Posterior cingulate gyrus (tissue), 11 donors: ENCODE measurements at places on chromosomes 5 and 9.

- no peak for DNase-seq
Measured at GRCh38 chr5:102789469-102789868, 34.4 kb downstream of the PAM start.

DNA sequence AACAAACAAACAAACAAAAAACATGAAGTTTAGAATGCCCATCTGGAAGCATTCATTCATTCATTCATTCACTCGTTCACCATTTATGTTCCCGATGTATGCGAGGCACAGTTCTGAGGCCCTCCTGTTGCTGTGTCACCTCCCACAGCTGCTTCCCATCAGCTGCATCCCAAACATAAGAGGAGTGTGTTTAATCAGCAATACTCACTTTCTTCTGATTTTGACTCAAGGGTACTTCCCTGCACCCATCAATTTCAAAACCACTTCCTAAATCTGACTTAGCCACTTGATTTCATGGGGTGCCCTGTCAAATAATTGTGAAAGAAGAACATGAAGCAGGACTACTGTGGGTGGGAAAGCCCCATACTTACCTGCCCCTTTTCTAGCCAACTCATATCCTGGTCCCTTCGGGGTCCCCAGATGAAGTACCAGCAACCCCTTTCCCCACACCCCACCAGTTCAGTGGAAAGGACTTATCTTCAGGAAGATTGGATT is 128.0 kb upstream of the IL12B start:
- DNase-seq = no peak

GRCh38 chr9:87578625-87579024 is 81.0 kb downstream of the DAPK1 start:
- no peak for DNase-seq

GRCh38 chr9:92875373-92875772 is 2.5 kb downstream of the ZNF484 start:
- no peak for DNase-seq

- no peak for DNase-seq
Measured at GRCh38 chr5:101838435-101838834, 457.6 kb downstream of the SLCO4C1 start.

- DNase-seq = no peak
Measured at GRCh38 chr9:134592018-134592818, 49.4 kb upstream of the COL5A1 start.

- no peak for DNase-seq
Measured at GRCh38 chr5:130978475-130978874, 186.6 kb downstream of the HINT1 start.

- DNase-seq = no peak
Measured at GRCh38 chr5:9222054-9222976, 323.6 kb downstream of the SEMA5A start.

GRCh38 chr5:112419164-112419985 is at the start of gene EPB41L4A:
Gene EPB41L4A, minus strand, starts transcription at chr5:112419277. Its CDS starts 238 bp downstream, at chr5:112419039.
- DNase-seq = peak; percentile 28

DNA sequence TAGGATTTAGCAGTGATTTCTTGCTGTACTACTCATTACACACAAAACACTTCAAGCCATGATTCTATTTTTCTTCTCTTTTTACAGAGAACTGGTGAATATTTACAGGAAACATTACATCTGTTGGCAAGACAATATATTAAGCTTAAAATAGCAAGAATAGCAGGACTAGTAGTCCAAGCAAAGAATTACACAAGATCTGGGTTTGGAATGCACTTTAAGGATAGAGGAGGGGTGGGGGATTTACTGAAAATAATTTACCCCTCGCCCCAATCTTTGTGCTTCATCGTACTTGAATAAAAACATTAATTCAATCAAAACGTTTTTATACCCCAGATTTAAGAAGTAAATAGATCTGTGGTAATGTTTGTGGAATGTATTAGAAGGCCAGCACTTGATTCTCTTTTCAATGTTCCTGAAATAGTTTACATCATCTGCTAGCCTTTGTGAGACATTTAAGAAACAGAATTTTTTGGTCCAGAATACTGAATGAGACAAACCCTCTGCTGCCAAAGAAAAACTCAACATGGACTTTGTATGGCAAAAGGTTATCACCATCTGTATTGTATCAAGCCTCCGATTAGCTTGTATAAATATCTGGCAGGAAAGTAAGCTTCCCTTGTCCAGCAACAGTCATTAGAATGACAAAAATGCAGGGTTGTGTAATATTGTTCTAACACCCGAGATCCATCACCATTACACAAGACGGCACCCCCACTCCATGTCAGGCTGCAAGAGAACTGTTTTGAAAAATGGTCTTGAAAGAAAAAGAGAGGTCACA is 23.8 kb downstream of the SVEP1 start:
- DNase-seq = no peak

DNA sequence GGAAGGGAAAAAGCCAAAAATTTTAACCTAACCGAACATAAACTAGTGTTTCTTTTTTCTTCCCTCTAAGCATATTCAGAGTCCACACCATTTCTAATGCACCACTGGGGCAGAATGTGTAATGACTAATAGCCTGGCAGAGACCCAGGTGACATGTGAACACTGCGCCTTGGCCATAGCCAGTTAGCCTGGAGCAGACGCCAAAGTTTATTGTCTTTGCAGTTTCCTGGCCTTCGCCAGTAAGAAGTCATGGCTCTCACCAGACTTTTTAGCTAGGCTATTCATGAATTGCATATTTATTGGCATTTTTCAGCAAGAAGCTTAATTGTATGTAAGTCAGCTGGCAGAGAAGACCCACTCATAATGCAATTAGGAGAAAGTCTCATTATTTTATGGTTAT is 182.8 kb upstream of the SLC27A6 start:
- peak; percentile 33 for DNase-seq

DNA sequence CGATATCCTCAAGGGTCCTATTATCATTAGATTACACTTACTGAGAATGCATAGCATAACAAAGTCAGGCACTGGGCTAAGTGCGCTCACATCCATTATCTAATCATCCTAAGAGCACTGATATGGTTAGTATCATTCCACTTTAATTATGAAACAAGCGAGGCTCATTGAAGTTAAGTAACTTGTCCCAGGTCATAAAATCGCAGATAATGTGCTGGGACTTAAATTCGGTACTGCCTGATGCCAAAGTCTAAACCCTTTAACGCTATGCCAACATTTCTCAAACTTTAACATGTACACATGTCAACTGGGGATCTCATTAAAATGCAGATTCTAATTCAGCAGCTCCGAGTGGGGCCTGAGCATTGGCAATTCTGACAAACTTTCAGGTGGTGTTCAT is 204.7 kb downstream of the PTTG1 start:
- DNase-seq = no peak

DNA sequence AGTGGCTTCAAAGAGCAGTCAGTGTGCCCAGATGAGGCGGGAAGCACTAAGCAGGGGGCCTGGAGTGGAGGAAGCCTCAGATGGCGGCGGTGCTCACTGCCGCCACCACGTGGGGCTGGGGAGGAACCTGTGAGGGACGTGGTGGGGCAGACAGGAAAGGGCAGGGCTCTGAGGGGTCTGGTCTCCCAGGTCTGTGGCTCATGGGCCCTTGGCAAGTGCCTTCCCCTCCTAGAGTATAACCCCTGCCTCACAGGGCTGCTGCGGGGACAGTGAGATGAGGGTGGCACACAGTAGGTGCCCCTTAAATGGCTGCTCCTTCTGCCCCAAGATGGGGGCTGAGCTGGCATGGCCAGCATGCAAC is 26.6 kb downstream of the NR5A1 start:
- no peak for DNase-seq

DNA sequence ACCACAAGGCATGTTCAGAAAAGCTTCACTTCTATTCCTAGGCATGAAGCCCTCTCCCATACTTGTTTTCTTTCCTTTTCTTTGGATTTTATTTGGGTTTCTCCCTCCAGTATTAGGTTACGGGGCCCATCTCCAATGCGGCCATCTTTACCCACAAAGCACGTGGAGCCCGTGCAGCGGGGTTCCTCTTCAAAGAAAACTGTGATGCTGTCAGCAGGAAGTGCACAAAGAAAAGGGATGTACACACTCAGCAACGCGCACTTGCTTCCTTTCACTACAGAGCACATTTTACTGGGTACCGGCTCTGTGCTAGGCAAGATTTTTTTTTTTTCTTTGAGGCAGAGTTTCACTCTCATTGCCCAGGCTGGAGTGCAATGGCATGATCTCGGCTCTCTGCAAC is 106.6 kb downstream of the COL23A1 start:
- peak; percentile 67 for DNase-seq

GRCh38 chr5:146342882-146343865 is 4.5 kb downstream of the POU4F3 start:
- DNase-seq = no peak

DNA sequence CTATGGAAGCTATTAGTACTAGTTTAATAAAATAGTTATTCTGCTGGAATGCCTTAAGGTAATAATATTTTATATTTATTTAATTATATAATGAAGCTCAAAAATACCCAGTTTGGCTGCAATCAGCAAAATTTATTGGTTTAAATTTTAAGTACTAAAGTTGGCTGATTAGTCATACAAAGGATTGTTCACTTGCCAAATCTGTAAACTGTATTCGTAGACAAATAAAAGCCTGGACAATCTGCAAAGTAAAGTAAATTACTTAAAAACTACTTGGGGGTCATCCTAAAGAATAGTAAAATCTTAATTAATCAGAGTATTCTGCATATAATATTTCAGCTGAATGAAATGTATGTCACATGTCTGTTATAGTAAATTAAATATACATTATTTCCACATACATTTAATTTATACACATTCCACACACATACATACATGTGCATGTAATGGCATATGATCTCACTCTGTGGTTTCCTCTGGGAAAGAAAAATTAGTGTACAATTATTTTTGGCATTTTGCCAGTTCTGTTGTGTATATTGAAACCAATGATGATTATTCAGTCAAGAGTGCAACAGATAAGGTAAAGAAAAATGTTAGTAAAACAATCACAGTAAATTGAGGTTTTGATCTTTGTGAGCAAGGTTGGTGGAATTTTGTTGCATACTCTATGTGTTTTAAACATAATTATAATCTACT is 455.9 kb downstream of the CDH9 start:
- no peak for DNase-seq

GRCh38 chr5:96431376-96432187 is 1.5 kb downstream of the PCSK1 start:
- DNase-seq = peak; percentile 46

DNA sequence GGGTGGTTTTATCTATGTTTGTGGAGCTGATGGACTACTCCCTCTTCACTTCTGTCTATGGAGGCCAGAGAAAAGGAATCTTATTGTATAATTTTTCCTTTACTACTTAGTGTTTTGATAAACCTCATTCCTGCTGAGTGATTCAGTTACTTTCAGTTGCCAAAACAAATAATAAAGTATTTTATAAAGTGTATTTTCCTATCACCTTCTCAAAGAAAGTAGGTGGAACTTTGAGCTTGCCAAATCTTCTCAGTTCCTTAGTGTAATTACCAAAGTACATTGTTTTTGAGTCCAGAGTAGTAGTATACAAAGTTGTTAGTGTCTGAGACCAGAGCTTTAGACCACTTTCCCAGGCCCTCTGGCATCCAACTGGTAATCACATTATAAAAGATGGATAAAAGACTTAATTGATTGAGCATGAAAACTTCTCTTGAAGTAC is 13.5 kb downstream of the RABGAP1 start:
- no peak for DNase-seq

GRCh38 chr5:151870820-151871219 is 53.8 kb downstream of the GLRA1 start:
- no peak for DNase-seq

DNA sequence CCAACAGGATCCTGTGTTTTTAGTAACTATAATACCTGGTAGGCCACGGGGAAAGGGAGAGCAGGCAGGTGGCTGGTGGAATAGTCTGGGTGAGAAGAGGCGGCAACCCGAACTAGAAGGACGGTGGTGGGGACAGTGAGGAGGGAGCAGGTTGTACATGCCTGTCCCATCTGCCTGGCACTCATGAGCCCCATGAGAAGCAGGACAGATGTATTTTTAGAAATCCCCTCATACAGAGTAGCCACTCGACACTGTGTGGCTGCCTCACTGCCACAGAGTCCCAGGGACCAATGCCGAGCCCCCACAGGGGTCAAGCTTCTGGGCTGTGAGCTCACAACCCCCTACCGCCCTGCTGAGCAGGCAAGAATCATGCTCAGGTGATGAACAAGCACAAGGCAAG is 136.6 kb downstream of the SEC61B start:
- no peak for DNase-seq

- DNase-seq = no peak
Measured at GRCh38 chr5:2810644-2811043, 59.2 kb upstream of the IRX2 start.

GRCh38 chr5:35032356-35032755 is 15.4 kb downstream of the AGXT2 start:
- DNase-seq = no peak

DNA sequence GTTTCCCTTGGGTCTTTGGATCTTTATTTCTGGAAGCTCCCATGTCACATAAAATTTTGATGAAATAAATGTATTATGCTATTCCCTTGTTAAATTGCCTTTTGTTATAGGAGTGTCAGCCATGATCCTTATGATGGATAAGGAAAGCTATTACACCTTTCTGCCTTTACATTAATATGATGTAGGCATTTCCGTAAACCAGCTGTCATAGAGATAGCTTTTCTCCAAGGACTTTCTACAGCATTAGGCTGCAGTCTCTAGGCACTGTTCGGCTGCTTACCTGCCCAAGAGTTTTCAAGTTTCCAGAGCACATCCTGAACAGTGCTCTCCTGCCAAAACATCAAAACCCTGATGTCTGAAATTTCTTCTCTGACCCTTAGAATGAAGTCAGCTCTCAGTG is 87.4 kb downstream of the HAPLN1 start:
- no peak for DNase-seq

DNA sequence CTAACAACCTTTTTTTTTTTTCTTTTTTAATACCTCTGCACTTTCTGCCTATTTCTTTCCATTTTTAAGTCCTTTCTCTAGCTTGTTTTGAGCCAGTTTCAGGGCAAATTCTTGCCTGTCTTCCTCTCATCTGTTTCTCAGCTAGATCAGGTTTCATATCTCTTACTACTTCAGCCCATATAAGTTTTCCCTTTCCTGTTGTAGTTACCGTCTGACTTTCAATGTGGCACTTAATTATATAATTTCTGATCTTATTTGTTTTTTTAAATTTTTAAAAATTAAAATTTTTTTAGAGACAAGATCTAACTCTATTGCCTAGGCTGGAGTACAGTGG is 104.7 kb upstream of the ELL2 start:
- DNase-seq = no peak

GRCh38 chr9:85639675-85640186 is 102.0 kb downstream of the AGTPBP1 start:
- no peak for DNase-seq
